ENCODE measurements at places on chromosomes 11 and 22.

- DNase-seq, result no peak
Observed at GRCh38 chr22:39179841-39180335, 27.4 kb upstream of the CBX7 start.

- DNase-seq, result no peak
Observed at GRCh38 chr11:48002561-48002960, 22.2 kb downstream of the PTPRJ start.

DNA sequence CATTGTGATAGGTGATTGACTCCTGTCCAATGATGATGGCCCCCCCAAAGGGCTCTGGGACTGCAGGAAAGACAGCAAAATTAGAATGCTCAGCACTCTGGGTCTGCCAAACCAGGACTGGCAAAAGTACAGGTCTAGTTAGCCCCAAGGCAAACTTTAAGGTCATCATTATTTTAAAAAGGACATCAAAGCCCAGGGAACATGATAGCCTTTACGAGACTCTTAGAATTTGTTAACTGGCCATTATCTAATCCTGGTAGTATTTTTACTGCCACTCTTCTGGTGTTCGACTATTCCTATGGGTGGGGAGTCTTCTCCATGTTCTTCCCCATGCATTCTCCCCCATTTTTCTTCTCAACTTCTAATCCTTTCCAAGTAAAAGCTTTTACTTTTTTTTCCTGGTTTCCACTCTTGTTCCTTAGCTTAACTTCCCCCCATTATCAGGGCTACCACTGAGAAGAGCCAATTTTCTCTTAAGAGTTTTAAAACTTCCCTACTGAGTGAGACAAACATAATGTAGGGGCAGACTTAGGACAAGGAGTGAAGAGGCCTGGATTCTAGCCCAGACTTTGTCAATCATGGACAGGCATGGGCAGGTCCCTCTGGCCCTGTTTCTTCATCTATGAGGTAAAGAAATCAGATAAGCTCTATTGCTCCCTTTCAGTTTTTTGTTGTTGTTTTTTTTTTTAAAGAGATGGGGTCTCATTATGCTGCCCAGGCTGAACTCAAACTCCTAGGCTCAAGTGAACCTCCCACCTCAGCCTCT is 7.1 kb downstream of the DDB1 start:
- no peak for DNase-seq

- DNase-seq, result no peak
Observed at GRCh38 chr11:100525635-100526034, 161.5 kb upstream of the ARHGAP42 start.

- no peak for DNase-seq
Observed at GRCh38 chr22:46846150-46846831, 83.8 kb downstream of the TBC1D22A start.

DNA sequence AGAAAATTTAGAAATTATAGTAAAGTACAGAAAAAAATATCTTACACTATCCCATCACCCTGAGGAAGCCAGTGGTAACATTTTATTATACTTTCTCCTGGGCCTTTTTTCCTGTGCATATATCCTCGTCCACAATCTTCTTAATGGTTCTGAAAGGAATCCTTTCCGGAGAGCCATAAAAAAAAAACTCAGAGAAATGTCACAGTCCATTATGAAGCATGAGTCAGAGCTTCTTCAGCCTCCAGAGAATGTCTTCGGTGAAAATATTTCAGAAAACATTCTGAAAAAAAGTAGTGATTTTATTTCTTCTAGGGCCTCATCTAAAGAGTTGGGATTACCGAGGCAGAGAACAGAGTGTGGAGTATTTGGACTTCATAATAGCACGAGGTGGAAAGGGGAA is 163.4 kb downstream of the INSC start:
- DNase-seq, result no peak

- DNase-seq, result no peak
Observed at GRCh38 chr22:46350121-46350520, 14.6 kb downstream of the TRMU start.

DNA sequence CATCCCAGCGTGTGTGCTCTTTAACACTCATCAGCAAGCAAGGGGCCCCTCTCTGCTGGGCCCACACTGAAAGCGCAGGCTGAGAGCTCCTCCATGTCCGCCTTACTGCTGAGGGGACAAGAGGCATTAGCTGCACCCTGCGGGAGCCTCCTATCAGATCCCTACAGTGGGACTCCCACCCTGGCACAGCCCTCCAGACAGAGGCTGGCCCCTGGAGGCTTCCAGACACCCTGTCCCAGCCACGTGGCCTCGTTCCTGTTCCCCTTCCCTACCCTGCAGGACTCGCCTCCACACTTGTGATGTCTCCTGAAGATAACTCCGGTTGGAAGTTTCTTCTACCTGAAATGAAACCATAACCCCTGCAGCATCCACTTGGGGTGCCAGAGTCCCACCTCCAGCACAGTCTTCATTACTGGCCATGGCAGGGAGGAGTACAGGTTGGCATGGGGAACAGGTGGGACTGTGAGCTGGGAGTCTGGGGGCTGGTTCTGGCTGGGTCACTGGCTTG is 5.0 kb upstream of the SH3BP1 start:
- DNase-seq, result no peak

- DNase-seq, result no peak
Observed at GRCh38 chr11:83241291-83241946, 44.7 kb downstream of the CCDC90B start.

DNA sequence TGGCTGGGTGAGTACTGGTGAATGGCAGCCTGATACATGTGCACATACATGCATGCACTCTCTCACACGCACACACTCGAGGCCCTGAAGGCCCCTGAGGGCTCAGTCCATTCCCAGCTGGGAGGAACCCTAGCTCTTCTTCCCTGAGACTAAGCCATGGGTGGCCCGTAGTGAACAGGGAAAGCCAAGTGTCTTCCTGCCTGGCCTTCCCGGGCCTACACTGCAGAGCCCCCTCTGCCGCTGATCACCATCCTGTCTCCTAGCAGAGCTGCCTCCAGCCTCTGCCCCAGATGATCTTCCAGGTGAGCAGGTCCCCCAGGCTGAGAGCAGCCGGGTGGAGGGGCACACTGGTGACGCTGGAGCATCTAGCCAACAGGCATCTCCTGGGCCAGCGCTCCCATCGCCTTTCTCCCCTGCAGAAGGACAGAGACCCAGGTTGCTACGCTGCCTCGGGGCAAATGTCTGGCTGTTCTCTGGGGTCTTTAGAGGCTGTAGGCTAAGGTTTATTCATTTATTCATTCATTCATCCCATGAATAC is 57.3 kb downstream of the CD82 start:
- DNase-seq, result peak; percentile 0
